ENCODE measurements at places on chromosomes 1 and 21.

DNA sequence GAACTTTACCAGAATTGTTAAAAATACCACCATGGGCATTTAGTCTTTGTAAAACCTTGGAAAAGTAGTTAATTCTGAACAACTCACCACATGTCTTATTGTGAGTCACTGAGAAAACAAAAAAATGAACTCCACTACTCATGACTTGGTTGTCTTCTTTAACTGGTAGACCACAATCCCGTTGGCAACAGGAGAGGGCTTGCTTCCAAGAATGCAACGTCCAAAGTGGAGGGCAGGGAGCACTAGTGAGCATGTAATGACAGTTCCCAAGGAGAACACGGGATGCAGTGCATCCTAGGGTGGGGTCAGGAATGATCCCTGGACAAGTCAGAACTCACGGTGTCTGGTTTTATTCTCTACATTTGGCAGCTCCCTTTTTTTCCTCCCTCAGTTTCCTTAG lies 15.2 kb upstream of the HMCN1 start:
- no peak for DNase-seq

- no peak for DNase-seq
Observed at GRCh38 chr21:34724131-34724856, 55.5 kb downstream of the CLIC6 start.

DNA sequence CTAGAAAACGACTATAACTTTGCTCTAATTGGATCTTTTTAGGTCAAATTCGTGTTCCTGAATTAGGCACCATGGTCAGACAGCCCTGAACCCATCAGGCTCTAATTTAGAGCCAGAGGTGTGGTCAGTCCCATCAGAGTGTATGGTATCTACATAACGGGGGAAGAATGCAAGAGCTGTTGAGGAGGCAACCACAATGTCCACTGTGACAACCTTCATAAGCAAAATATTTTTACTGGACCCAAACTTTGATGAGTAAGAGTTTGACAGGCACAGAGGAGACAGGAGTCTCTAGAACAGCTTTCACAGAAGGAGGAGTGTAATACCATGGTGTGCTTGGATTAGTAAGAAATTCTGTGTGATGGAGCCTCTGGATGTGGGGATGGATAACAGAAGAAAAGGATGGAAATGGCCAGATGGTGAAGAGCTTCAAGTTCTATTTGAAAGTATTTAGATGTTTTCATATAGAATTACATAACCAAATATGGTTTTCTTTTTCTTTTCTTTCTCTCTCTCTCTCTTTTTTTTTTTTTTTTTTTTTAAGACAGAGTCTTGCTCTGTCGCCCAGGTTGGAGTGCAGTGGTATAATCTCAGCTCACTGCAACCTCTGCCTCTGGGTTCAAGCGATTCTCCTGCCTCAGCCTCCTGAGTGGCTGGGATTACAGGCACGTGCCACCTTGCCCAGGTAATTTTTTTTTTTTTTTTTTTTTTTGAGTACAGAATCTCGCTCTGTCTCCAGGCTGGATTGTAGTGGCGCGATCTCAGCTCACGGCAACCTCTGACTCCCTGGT lies 24.9 kb downstream of the UBE2U start:
- DNase-seq, result no peak

GRCh38 chr1:15343729-15344128 lies 66.0 kb upstream of the EFHD2 start:
- no peak for DNase-seq

DNA sequence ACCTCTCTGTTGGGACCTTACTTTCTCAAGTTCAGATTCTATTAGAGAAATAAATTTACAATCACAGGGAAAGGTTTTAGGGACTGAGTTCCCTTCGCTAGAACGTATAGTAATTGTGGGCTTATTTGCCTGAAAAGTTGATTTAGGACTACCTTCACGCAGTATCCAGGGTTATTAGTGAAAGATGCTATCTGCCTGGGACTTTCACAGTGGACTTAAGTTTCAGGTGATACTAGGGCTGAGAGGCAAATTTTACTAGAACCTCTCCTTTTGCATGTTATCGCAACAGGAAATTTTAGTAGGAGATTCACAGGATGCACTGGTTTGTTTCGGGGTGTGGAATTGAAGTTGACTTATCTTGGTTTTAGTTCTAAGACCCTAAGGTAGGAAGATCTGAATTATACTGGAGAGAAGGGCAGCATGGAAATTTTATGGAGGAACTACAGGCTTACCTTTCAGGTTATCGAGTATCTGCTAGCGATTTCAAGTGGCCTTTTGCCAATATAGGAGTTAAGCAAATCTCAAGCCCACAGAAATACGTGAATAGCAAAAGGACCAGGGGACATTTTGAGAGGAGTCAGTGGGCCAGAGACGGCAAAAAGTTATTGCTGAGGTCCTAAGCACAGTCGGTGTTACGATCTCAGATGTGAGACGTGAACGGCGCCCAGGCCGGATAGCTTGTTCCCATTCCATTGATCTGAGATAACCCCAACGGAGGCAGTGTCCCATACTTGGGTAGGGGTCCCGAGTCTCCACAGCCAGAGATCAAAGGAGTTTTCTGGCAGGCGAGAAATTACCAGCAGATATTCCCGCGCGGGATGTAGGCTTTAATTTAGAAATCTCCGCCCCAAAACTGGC lies 723 bp upstream of the GNAI3 start:
- DNase-seq, result no peak

- DNase-seq, result no peak
Observed at GRCh38 chr1:117860896-117861610, 68.4 kb downstream of the GDAP2 start.

- no peak for DNase-seq
Observed at GRCh38 chr21:16408280-16408679, 678.5 kb downstream of the USP25 start.

- DNase-seq, result no peak
Observed at GRCh38 chr1:109891930-109892329, 18.7 kb upstream of the CSF1 start.

- DNase-seq, result no peak
Observed at GRCh38 chr1:182035097-182035770, 26.3 kb downstream of the ZNF648 start.

DNA sequence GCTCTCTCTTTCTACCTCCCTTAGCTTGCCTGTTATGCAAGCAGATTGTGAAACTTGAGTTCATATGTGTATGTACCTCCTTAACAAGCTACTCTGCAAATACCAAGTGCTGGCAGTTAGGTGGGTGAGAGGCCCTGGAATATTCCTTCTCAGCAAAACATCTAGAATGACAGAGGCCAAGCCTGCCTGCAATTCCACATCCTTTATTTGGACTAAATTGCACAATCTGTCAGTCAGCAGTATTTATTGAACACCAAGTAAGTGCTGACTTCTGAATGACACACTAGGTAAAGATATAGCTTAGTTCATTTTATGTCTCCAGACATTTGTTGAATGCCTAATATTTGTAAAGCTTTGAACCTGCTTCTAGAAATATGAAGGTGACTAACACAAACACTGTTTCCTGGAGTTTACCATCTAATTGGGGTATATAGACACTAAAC lies 87.5 kb downstream of the RGL1 start:
- no peak for DNase-seq

DNA sequence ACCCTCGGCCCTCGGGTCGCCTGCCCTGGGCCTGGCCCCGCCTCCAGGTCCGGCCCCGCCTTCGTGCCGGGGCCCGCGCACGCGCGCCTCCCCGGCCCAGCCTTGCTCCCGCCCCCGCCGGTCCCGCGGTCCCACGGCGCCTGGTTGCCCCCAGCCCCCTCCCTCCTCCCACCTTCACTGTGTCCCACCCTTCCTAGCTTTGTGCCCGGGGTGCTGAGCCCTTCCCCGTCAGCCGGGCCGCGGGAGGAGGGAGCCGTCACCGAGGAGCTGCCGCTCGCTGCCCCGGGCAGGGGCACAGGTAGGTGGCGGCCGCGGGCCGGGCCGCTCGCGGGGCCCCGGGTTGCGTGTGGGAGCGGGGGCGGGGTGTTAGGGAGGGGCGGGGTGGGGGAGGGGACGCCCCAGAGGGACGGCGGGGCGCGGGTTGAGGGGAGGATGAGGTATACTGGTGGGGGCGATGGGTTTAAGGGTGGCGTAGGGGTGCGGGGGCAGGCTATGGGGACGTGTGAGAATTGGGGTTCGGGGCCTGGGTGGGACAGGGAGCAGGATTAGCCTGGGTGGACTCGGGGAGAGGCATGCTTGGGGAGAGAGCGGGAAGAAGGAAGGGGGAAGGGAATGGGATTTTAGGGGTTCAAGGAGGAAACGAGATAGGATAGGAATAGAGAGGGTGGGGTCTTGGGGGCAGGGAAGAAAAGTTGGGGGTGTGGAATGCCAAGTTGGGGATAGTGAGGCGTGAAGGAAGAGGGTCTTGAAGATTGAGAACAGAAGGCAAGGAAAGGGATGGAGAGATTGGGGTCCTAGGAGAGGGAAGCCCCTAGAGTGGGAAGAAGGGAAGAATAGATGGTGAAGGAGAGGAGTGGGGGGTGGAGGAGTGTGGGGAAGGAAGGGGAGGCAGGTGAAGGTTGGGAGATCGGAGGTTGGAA lies at the start of gene LRRC42:
Gene LRRC42 (plus strand): TSS at position 99 of the 920 bp plus-strand sequence. CDS start 5,650 bp downstream, outside the sequence.
- peak; percentile 95 for DNase-seq

- no peak for DNase-seq
Observed at GRCh38 chr1:187034501-187034900, 205.8 kb downstream of the PLA2G4A start.

DNA sequence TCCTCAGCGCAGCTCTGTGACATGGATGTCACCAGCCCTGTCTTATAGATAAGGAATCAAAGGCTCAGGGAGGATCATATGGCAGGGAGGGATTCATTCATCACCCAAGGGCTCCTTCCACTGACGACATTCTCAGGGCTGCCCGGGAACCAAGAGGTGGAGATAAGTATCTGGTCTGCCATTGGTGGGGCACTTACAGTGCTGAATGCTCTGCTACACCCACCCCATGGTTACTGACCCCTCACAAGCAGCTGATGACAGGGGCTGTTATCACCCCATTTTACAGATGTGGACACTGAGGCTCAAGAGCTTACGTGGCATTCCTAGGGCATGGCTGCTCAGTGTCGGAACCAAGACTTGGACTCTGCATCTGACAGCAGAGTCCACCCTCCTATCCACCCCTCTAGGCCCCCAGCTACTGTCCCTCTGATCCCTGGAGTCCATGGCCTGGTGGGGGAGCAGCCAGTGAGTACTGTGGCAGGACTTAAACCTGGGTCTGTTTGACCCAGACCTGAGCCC lies 155.1 kb downstream of the PTPRU start:
- no peak for DNase-seq

- DNase-seq, result no peak
Observed at GRCh38 chr1:58620259-58620658, 43.2 kb upstream of the TACSTD2 start.

DNA sequence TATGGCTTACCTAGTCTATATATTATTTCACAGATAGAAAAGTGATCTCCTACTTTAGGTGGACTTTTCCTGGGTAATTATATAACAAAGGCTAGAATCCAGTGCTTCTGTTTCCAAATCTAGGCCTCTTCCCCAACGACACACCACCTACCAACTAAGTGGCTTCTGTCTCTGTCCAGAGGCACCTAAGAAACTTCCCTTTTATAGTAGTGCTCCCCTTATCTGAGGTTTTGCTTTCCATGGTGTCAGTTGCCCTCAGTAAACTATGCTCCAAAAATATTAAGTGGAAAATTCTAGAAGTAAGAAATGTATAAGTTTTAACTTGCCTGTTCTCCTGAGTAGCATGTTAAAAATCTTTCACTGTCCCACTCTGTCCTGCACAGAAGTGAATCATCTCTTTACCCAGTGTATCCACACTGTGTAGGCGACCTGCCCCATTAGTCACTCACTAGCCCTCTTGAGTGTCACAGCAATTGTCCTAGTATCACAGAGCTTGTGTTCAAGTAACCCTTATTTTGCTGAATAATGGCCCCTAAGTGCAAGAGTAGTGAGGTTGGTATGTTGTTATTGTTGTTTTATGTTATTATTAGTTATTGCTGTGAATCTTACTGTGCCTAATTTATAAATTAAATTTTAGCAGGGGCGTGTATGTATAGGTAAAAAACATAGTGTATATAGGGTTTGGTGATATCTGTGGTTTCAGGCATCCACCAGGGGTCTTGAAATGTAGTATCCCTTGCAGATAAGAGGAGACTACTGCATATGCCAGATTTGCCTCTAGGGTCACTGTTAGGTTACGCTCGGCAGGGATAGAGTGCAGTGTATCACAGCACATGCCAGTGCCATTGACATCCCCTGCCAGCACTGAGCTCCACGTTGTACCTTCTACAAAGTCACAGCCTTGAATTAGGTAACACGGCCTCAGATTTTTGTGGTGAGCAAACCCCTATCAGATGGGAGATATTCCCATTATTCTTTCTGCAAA lies 14.7 kb upstream of the CD53 start:
- no peak for DNase-seq

- no peak for DNase-seq
Observed at GRCh38 chr1:153960206-153960605, 1.8 kb upstream of the CRTC2 start.

- DNase-seq, result no peak
Observed at GRCh38 chr1:241592273-241592958, 47.8 kb downstream of the CHML start.

GRCh38 chr1:9247894-9248293 lies 13.3 kb downstream of the H6PD start:
- no peak for DNase-seq

- no peak for DNase-seq
Observed at GRCh38 chr1:187622545-187622944, 793.8 kb downstream of the PLA2G4A start.
